Neural crest cell (in vitro differentiated cells): ENCODE measurements at places on chromosomes 1 and 21.

- DNase-seq = no peak
- H3K4me3 ChIP-seq = no peak overlapping the region
- H3K27me3 ChIP-seq = no peaks in the 10 kb centered on the region
- H3K27ac ChIP-seq = peak overlapping the region; percentile 38
- peaks cover 5% of the 10 kb centered on the region for H3K36me3 ChIP-seq
Observed at GRCh38 chr1:53272349-53272748, 34.0 kb upstream of the MAGOH start.

GRCh38 chr21:37449302-37449937, 82.8 kb downstream of the DYRK1A start:
- no peak for DNase-seq
- peaks cover 68% of the 10 kb centered on the region for H3K4me1 ChIP-seq
- no peak overlapping the region for H3K27ac ChIP-seq

- H3K27ac ChIP-seq = no peak overlapping the region
- no peak for DNase-seq
- peaks cover 15% of the 10 kb centered on the region for H3K36me3 ChIP-seq
- H3K27me3 ChIP-seq = no peaks in the 10 kb centered on the region
- H3K4me3 ChIP-seq = no peak overlapping the region
Observed at GRCh38 chr21:16353764-16354163, 624.0 kb downstream of the USP25 start.

DNA sequence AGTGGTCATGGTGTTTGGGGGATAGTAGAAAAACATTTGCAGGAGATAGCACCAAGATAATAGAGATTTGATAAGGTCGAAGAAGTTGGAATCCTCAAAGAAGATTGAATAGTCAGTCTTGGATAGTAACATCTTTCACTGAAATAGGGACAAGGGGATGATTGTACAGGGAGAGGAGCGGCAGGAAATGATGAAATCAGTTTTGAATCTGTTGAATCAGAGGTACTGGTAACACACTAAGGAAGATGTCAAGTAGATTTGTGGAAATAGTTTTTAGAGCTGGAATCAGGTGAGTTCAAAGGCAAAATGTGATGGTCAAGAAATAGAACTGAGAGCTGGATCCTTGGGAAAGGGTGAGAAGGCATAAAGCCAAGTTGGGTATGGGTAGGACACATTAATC, 26.5 kb downstream of the CAP1 start:
- peaks cover 5% of the 10 kb centered on the region for H3K4me1 ChIP-seq
- no peak for DNase-seq
- H3K4me3 ChIP-seq = no peak overlapping the region
- H3K27ac ChIP-seq = peak overlapping the region; percentile 40
- H3K27me3 ChIP-seq = no peaks in the 10 kb centered on the region
- peaks cover 24% of the 10 kb centered on the region for H3K36me3 ChIP-seq

DNA sequence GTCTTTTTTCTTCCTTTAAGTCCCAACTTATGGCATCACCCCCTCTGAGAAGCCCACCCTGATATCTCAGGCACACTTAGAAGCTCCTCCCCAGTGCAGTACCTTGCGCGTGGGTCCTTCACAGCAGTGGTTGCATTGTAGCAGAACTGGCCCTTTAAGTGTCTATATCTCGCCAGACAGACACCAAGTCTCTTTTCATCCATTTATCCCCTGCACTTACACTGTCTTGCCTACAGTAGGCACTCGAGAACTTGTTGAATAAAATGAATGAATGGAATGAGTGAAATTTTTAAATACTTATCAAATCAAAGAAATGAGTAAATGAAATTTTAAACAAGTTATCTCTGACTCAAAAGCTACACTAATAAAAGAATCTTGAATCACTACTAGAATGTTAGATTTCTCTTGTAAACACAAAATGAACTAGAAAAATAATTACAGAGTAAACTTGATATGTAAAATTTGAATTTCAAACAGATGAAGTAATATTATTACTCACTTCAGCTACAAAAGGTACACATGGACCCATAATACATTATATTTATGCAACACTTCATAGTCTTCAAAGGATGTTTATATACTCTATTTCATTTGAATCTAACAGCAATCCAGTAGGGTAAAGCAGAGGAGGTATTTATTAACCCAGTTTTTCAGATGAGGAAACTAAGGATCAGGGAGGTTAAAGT, 54.7 kb upstream of the MAN1A2 start:
- H3K27ac ChIP-seq = no peak overlapping the region
- DNase-seq = no peak
- no peaks in the 10 kb centered on the region for H3K36me3 ChIP-seq
- no peaks in the 10 kb centered on the region for H3K4me1 ChIP-seq

DNA sequence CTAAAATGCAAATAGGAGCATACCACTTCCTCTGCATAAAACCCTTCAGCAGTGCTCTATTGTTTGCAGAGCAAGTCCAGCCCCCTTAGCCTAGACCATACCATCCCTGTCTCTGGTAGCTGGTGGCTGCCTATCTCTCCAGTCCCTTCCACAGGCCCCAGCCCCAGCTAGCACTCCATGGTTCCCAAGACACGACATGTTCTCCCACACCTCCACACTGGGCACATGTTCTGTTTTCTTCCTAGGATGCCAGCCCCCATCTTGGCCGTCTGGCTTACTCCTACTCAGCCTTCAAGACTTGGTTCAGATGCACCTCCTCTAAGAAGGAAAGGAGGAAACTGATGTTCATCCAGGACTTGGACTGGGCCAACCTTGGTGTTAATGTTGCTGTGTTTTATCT, 108.4 kb downstream of the BEND5 start:
- H3K4me1 ChIP-seq = no peaks in the 10 kb centered on the region
- no peaks in the 10 kb centered on the region for H3K36me3 ChIP-seq
- peaks cover 21% of the 10 kb centered on the region for H3K27me3 ChIP-seq
- DNase-seq = no peak
- H3K4me3 ChIP-seq = no peak overlapping the region

- peak overlapping the region; percentile 96 for H3K27ac ChIP-seq
- DNase-seq = no peak
- peak overlapping the region; percentile 95 for H3K4me3 ChIP-seq
Observed at GRCh38 chr21:33587792-33588484, 546 bp downstream of the DONSON start.

GRCh38 chr1:23184212-23184934, 15.7 kb upstream of the LUZP1 start:
- H3K4me1 ChIP-seq = no peaks in the 10 kb centered on the region
- DNase-seq = peak; percentile 51
- no peaks in the 10 kb centered on the region for H3K36me3 ChIP-seq
- H3K27ac ChIP-seq = no peak overlapping the region
- no peak overlapping the region for H3K4me3 ChIP-seq
- peaks cover 18% of the 10 kb centered on the region for H3K27me3 ChIP-seq

DNA sequence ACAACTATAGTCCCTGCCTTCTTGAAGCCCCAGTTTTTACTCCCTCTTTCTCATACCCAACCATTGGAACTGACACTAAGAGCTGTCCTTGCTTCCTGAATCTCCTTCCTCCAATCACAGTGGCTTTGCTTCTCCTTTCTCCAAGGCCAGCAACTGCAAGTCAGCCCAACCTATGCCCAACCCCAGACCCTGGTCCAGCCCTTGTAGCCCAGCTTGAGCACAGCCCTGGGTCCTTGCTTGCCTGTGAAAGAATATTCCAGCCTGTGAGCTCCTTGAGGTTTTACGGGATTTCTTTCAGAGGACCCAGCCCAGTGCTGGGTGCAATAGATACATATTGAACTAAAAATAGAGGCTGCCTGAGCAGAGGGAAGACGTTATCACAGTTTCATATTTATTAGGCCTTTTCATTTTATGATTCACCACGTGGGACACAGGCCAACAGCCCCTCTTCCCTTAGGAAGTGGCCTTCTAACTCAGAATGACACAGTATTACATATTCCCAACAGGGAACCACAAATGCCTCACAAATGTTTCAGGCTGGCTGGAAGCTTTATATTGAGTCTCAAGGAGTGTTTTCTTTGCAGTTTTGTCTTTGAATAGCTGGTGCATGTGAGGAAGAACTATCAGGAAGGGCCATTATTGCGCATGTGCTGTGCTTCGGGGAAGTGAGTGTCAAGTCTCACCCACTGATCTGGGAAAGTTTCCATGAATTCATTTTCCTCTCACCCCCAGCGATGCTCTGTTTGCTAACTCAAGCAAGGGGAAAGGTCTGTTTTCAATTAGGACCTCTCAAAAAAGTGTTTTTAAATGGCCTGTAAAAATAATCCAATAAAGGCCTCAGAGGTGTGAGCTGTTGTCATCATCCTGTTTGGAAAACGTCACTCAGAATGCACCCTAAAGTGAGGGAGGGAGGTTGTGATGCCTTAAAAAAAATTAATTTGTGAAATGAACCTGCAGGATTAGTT, 92.3 kb upstream of the NFIA start:
- H3K27me3 ChIP-seq = no peaks in the 10 kb centered on the region
- no peaks in the 10 kb centered on the region for H3K36me3 ChIP-seq
- H3K27ac ChIP-seq = peak overlapping the region; percentile 78
- H3K4me1 ChIP-seq = peaks cover 32% of the 10 kb centered on the region
- no peak overlapping the region for H3K4me3 ChIP-seq

DNA sequence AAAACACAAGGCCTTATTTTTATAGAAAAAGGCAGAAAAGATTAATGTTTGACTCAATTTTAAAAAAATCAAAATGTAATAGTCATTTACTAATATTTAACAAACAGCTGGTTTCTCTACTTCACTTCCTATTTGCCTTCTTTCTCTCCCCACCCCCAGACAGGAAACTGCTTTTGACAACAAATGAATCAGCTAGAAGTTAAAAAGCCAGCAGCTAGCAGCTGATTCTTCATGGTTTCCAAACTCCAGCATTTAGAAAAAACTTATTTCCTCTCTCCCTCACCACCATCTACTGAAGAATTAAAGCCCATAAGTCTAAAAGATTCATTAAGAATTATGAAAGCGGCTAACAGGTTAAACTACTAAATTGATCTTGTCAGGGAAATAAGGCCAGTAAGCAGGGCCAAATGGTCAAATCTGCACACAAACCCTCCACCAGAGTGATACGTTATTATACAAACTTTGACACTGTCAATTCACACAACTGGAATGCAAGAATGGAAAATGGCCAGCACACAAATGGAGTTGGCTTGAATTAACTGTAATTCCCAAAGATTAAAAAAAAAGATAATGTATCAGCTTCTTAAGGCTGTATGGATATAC, 4.0 kb downstream of the WDR26 start:
- no peak overlapping the region for H3K27ac ChIP-seq
- no peaks in the 10 kb centered on the region for H3K36me3 ChIP-seq
- no peaks in the 10 kb centered on the region for H3K27me3 ChIP-seq
- H3K4me1 ChIP-seq = peaks cover 38% of the 10 kb centered on the region
- DNase-seq = no peak

- H3K4me1 ChIP-seq = peaks cover 32% of the 10 kb centered on the region
- H3K27ac ChIP-seq = no peak overlapping the region
- DNase-seq = no peak
- H3K27me3 ChIP-seq = peaks cover 32% of the 10 kb centered on the region
- no peaks in the 10 kb centered on the region for H3K36me3 ChIP-seq
- H3K4me3 ChIP-seq = no peak overlapping the region
Observed at GRCh38 chr1:58572690-58573089, 4.4 kb downstream of the TACSTD2 start.

DNA sequence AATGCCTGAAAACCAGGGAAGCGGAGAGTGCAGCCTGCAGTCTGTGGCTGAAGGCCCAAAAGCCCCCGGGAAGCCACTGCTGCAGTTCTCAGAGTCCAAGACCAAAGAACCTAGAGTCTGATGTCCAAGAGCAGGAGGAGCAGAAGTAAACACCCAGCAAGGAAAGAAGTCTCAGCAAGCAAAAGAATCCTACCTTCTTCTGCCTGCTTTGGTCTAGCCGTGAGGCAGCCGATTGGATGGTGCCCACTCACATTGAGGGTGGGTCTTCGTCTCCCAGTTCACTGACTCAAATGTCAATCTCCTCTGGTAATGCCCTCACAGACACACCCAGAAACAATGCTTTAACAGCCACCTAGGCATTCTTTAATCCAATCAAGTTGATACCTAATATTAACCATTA, 217.5 kb downstream of the PLA2G4A start:
- no peak overlapping the region for H3K4me3 ChIP-seq
- no peaks in the 10 kb centered on the region for H3K36me3 ChIP-seq
- H3K27me3 ChIP-seq = no peaks in the 10 kb centered on the region

GRCh38 chr1:118323246-118323645, 138.2 kb upstream of the SPAG17 start:
- no peak overlapping the region for H3K27ac ChIP-seq
- H3K4me1 ChIP-seq = peaks cover 6% of the 10 kb centered on the region
- DNase-seq = no peak
- H3K36me3 ChIP-seq = no peaks in the 10 kb centered on the region

DNA sequence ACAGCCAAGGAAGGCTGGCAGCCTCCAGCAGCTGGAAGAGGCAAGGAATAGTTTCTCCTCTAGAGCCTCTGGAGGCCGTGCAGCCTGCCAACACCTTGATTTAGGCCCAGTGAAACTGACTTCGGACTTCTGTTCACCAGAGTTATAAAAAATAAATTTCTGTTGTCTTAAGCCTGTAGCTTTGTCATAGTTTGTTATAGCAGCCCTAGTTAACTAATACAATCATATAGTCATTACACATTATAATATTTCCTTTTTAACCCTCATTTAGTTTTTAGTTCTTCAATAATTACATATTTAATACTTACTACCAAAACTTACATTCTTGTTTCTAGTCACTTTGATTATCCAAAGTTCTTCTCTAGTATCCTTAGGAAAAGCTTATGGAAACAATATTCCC, 20.3 kb downstream of the NOS1AP start:
- DNase-seq = no peak
- peaks cover 32% of the 10 kb centered on the region for H3K4me1 ChIP-seq
- H3K27ac ChIP-seq = no peak overlapping the region
- H3K36me3 ChIP-seq = peaks cover 3% of the 10 kb centered on the region

- DNase-seq = peak; percentile 79
- no peak overlapping the region for H3K27ac ChIP-seq
- H3K36me3 ChIP-seq = no peaks in the 10 kb centered on the region
- H3K27me3 ChIP-seq = peaks cover 72% of the 10 kb centered on the region
Observed at GRCh38 chr1:156385534-156386031, 16.6 kb downstream of the RHBG start.

DNA sequence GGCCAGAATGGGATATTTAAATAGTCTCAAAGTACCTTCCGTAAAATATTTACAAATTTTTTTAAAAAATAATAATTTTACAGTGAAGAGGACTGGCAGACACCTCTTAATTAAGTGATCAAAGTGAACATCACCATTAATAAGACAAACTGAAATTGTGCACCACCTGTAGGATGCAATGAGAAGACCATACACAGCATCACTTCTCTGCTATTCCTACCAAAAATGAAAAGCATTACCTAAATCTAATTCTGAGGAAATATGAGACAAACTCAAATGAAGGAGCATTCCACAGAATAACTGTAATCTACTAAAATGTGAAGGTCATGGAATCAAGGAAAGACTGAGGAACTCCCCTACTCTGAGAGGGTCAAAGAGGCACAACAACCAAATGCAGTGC, 68.2 kb upstream of the PRDX6 start:
- H3K27me3 ChIP-seq = no peaks in the 10 kb centered on the region
- no peak for DNase-seq
- H3K36me3 ChIP-seq = no peaks in the 10 kb centered on the region

DNA sequence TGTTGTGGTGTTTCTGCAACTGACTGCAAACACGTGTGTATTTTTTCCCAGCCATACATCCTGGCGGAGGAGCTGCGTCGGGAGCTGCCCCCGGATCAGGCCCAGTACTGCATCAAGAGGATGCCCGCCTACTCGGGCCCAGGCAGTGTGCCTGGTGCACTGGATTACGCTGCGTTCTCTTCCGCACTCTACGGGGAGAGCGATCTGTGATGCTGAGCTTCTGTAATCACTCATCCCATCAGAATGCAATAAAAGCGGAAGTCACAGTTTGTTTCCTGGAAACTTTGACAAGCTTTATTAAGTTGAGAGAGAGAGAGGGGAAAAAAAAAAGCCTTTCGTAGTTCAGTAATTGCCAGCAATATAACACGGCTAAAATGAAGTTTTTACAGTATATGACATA, 32.7 kb upstream of the MTR start:
- no peak overlapping the region for H3K4me3 ChIP-seq
- H3K27me3 ChIP-seq = no peaks in the 10 kb centered on the region
- DNase-seq = no peak
- H3K4me1 ChIP-seq = no peaks in the 10 kb centered on the region
- no peak overlapping the region for H3K27ac ChIP-seq
